ENCODE measurements at places on chromosomes 6 and 20.

DNA sequence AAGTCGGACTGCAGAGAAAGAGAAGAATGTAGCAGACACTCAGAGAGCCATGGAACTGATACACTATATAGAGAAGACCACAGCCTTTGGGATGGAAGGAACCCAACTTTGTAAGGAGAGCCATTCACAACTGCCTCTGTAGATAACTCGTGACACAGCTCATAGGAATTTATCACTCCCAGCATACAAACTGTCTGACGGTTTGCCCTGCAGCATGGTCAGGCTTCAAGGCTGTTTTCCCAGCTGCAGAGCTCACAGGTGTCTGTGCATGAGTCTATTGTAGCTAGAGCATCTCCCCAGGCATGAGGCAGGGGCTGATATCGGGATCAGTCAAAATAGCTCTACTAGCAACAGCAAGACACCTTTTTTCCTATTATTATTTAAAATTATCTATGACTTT, 130.5 kb upstream of the DTNBP1 start:
- DNase-seq = no peak

- DNase-seq = no peak
Measured at GRCh38 chr20:20207872-20208271, 155.5 kb downstream of the CFAP61 start.

GRCh38 chr20:3276680-3277015, 37.7 kb upstream of the SLC4A11 start:
- no peak for DNase-seq

DNA sequence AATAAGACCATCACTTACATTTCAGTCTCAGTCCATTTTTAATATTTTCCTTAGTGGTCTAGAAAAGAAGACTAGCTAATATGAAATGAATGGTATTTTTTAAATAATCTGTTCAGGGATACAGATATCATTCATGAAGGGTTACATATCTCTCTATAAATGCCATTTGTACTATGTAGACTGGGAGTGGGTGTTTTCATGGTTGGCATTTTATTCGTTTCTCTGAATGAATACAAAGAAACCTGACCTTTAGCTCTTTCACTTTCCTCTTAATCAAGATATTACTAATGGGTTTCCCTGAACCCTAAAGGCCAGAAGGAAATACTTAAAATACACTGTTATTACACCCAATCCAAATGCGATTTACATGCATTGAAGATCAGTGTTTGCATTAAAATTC, 788.9 kb downstream of the TBC1D32 start:
- no peak for DNase-seq

GRCh38 chr6:154974485-154975149, 20.5 kb upstream of the TIAM2 start:
- DNase-seq = no peak

- DNase-seq = peak; percentile 57
Measured at GRCh38 chr6:3318226-3318625, 59.5 kb downstream of the PSMG4 start.

All from activated T-cell treated with anti-CD3 and anti-CD28 coated beads, Interleukin-2, amount 50 U/mL, for 24 hours (primary cell).